ENCODE measurements at places on chromosomes 11 and 22. TPM values are rescaled to one million over a fixed set of nuclear protein-coding genes. Genes with fewer than 3 reads are reported as not detected.

DNA sequence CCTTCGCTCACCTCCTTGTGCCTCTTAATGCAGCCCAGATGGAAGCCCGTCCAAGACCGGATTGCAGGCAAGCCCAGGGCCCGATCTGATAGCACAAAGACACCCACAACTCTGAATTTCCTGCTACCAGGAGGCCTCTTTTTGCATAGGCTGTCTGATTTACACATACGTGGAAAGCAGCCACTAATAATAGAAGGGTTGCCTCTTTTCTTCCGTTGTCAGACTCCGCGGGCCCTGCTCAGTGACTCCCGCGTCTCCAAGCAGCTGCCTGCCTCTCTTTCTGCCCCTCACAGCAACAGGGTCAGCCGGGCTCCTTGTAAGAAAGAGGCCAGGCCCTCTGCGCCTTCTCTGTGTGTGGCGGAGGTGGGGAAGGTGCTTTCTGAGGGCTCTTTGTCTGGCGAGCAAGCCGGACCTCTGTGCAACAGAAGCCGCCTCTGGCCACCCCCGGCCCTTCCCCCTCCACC, 26.7 kb downstream of the FLI1 start:
- DNase-seq, result no peak

DNA sequence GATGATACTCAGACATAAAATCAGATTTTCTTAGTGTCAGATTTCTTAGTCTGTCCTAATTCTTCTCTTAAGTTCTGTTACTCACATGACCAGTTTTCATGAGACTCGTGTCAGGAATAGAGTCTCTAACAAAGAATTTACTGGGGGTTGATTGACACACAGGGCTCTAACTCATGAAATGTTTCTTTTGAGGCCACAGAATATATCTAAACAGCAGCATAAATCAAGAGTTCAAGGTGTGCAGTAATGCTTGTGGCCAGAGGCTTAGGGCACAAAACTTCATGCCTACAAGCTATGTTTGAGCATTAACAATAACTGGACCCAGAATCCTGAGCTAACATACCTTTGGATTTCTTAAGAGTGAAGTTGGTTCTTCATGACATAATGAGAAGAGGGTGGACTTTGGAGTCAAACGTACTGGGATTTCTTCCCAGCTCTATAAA, 237.2 kb downstream of the DDX10 start:
- DNase-seq, result no peak

DNA sequence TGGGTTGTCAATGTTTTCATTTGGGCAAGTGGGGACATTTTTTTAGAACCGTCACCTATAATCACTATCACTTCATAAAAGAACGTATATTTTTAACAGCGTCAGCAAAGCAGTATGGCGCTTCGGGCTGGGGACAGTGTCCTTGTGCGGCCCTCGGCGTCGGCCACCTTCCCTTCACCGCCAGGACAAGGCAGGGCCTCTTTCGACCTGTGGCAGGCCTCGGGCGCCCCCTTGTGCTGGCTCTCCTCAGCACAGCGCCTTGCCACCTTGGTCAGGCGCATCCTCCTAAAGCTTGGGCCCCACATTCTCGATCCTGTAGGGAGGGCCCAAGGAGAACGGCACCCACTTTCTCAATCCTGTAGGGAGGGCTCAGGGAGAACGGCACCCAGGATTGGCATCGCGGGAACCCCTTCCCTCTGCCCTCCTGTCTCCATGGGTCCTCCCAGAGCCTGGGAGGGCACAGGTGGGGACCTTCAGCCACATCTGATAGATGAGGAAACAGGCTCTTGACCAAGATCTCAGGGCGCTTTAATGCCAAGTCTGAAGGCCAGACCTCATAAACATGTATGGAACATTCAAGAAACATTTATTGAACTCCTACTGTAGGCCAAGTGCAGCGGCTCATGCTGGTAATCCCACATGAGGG, 11.5 kb upstream of the FADD start:
- peak; percentile 82 for DNase-seq

DNA sequence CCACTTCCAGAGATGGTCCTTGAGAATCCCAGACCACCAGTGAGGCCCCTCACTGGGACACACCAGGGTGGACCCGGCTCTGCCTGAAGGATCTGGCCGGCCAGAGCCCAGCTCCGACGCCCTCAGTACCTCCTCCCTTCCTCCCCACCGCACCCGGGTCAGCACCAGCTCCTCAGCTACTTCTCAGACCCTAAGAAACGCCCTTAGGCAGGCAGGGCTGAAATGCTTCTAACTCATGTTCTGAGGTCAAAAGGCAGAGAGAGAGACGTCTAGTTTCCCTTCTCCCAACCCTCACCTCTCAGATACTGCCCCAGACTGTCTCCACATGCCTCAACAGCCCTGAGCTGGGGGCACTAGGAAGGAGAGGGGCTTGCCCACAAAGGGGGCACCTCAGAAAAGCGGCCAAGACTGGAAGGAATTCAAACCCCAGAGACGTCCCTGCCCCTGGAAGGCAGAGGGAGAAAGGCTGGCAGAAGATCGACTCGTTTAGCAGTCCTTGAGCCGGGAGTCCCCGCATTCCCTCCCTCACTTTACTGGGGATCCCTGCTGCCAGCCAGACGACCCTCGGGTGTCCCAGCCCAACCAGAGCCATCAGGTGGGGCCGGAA, 539 bp downstream of the USH1C start:
- no peak for DNase-seq

Gene SGSM1
- 0.18 TPM for total RNA-seq

Gene APOL4
- total RNA-seq, result 0.60 TPM
